Left renal pelvis (tissue), 4 donors: ENCODE measurements at places on chromosomes 6 and 20. TPM values are rescaled to one million over a fixed set of nuclear protein-coding genes. Genes with fewer than 3 reads are reported as not detected.

Gene FNDC11
- 0.31 TPM for polyA plus RNA-seq

Gene TGM3
- 0.62 TPM for polyA plus RNA-seq

Gene UBD
- 0.60 TPM for polyA plus RNA-seq

Gene PGC
- polyA plus RNA-seq, result not detected

Gene SIRPG
- not detected for polyA plus RNA-seq

Gene LPIN3
- polyA plus RNA-seq, result 19.6 TPM

Gene FAM209B
- polyA plus RNA-seq, result 0.34 TPM

Gene FHL5
- polyA plus RNA-seq, result 0.37 TPM

Gene PCSK2
- polyA plus RNA-seq, result 0.60 TPM

Gene FAM184A
- polyA plus RNA-seq, result 12.7 TPM

Gene SIRPA
- 24.7 TPM for polyA plus RNA-seq

Gene PHF20
- polyA plus RNA-seq, result 40.1 TPM
